ENCODE measurements at places on chromosomes 4 and X.

- peak; percentile 80 for DNase-seq
Observed at GRCh38 chr4:147362938-147363337, 118.0 kb upstream of the EDNRA start.

DNA sequence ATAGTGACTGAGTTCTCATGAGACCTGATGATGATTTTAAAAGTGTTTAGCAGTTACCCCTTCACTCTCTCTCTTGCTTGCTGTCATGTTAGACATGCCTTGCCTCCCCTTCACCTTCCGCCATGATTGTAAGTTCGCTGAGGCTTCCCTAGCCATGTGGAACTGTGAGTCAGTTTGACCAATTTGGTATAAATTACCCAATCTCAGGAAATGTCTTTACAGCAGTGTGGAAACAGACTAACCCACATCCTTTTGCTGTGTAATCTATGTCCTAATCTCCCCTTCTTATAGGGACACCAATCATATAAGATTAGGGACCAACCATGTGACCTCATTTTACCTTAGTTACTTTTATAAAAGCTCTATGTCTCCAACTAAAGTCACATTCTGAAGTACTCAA lies 677.8 kb downstream of the ADGRL3 start:
- DNase-seq: no peak

DNA sequence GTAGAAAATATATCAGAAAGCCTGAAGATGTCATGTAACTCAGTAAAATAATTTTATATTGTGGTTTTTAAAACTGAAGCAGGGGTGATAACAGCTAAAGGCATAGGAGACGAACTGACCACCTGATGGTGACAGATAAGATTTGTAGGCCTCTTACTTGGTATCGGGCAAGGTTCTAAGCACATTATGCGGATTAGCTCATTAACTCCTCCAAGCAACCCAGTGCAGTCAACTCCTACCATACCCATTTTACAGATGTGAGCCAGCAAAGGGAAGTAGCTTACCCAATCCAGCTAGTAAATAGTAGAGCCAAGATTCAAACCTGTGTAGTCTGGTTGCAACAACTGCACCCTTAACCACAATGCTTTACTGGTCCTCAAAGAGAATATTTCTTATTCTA lies 62.1 kb downstream of the CC2D2A start:
- no peak for DNase-seq

DNA sequence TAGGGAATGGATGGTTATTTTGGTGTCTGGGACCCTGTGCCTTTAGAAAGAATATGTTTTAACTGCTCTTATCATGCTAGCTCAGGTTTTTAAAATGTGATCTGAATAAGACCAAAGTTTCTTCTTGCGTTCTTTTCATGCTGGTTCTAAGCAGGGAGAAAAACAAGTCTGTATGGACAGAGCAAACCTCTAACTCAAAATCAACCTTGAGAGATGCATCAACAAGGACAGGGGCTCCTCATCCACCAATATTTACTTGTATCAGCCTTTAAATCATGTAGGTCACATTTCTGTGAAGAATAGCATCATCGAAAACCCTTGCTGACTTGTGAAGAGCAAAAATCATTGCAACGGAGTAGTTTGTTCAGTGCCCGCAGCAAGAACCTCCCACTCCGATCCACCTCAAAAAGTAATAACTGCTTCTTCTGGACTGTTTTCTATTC lies 1.2 kb downstream of the ATP10D start:
- DNase-seq: no peak

DNA sequence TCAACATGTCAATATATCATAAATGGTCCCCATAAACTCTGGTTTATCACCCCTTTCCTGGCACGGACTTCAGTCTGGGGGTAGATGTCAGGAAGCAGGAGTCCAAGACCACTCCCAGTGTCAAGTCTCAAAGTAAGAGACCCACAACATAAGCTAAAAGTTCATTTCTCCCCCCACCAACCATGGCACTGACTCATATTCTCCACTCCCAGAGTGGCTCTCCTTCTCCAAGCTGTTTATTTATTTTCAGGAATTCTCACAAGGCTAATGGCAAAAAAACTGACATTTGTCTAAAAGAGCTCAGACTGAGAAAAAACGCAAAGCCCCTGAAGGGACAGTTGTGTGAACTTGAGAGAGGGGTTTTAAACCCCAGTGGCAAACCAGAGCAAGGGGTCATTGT lies 217.0 kb downstream of the RAB28 start:
- no peak for DNase-seq

- peak; percentile 99 for DNase-seq
Observed at GRCh38 chr4:15451866-15452765, 17.6 kb upstream of the CC2D2A start.

GRCh38 chr4:153919667-153920066 lies 130.8 kb upstream of the SFRP2 start:
- DNase-seq: peak; percentile 60

DNA sequence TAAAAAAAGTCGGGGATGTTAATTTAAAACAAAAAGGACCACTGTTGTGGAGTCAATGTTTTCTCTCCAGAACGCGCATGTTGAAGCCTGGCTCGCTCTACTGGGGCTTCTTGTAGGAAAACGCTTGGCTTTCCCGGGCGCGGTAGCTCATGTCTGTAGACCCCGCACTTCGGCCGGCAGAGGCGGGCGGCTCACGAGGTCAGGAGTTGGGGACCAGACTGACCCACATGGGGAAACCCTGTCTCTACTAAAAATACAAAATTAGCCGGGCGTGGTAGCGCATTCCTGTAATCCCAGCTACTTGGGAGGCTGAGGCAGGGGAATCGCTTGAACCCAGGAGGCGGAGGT lies 15.6 kb downstream of the NELFA start:
- no peak for DNase-seq

- no peak for DNase-seq
Observed at GRCh38 chr4:82799006-82799881, 648 bp upstream of the SCD5 start.

DNA sequence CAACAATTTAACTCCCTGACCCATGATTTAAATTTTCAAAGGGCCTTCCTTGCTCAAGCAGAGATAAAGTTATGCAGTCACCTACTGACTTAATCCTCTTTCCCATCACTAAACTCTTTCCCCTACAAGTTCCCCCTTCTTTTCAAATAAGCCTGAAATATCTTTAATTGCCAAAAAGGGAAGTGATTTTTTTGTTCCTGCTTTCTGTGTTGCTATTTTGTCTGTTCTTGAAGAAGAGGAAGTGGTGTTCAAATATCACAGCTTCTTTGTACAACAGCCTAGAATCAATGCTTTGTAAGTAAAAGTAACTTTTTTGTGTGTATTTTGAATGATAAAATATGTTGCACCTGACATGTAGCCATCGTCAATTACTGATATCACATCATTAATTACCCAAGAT lies 595.9 kb downstream of the CENPC start:
- no peak for DNase-seq

- no peak for DNase-seq
Observed at GRCh38 chr4:38223782-38224236, 263.6 kb downstream of the PTTG2 start.

DNA sequence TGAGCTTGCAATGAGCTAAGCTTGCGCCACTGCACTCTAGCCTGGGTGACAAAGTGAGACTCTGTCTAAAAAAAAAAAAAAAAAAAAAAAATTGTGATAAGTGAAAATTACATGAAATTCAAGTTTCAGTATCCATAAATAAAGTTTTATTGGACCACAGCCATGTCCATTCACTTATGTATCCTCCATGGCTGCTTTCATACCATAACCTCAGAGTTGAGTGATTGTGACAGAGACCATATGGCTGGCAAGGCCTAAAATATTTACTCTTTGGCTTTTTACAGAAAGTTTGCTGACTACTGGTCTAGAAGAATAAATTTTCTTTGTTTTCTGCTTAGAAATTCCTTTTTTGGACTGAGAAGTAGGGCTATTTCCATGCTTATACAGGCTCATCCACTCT lies 11.8 kb upstream of the SHISA3 start:
- DNase-seq: no peak

- peak; percentile 13 for DNase-seq
Observed at GRCh38 chr4:189232274-189232673, 708.4 kb upstream of the FRG1 start.

GRCh38 chr4:136112116-136112515 lies 1420.2 kb downstream of the PCDH18 start:
- no peak for DNase-seq

GRCh38 chr4:2923668-2924173 lies 39.5 kb downstream of the NOP14 start:
- DNase-seq: no peak

GRCh38 chr4:102535398-102536082 lies 34.4 kb downstream of the NFKB1 start:
- DNase-seq: peak; percentile 62

- peak; percentile 18 for DNase-seq
Observed at GRCh38 chrX:126338916-126339315, 172.8 kb upstream of the DCAF12L2 start.

- no peak for DNase-seq
Observed at GRCh38 chrX:147749308-147749707, 162.4 kb upstream of the FMR1 start.

GRCh38 chr4:103499094-103499493 lies 220.7 kb downstream of the TACR3 start:
- DNase-seq: peak; percentile 45

DNA sequence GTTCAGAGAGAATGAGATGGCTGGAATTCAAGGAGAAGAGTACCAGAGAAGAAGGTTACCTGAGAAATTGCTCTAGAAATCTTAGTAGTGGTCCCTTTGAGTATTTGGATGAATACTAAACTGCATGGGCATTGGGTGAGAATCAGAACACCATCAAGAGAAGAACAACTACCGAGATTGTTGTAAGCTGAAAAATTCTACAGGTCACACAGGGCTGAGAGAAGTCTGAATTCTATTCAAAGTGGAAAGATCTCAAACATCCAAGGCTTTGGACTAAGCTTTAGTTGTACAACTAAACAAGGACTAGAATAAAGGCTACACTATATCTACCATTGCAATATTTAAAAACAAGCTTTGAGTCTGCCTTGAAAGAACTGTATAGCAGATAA lies 40.8 kb downstream of the LRBA start:
- DNase-seq: no peak

GRCh38 chr4:35105486-35105885 lies 1138.8 kb downstream of the ARAP2 start:
- DNase-seq: no peak

GRCh38 chrX:70264784-70265183 lies 3.4 kb upstream of the ARR3 start:
- no peak for DNase-seq

DNA sequence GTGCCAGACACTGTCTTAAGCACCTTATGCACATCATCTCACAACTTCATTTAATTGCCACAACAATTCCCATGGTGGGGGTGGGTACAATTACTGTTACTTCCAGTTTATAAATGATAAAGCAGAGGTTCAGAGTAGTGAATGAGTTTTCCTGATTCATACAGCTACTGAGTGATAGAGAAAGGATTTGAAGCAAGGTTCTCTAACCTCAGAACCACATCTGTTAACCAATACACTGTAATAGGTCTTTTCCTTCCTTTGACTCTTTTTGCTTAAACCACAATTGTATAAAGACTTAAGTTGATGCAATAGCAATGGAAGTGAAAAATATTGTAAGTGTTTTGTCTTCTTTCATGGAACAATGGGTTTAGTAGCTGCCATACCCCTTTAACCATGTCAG lies 43.5 kb upstream of the PAK3 start:
- peak; percentile 1 for DNase-seq

- DNase-seq: peak; percentile 42
Observed at GRCh38 chr4:108891896-108892590, 129.2 kb upstream of the ETNPPL start.

GRCh38 chr4:1360423-1361283 lies 13.6 kb downstream of the UVSSA start:
- peak; percentile 64 for DNase-seq

- DNase-seq: no peak
Observed at GRCh38 chrX:37846141-37846540, 1.2 kb downstream of the DYNLT3 start.

GRCh38 chr4:78369679-78370078 lies 181.9 kb upstream of the ANXA3 start:
- peak; percentile 72 for DNase-seq

- peak; percentile 57 for DNase-seq
Observed at GRCh38 chr4:28233724-28234123, 1373.1 kb downstream of the STIM2 start.

DNA sequence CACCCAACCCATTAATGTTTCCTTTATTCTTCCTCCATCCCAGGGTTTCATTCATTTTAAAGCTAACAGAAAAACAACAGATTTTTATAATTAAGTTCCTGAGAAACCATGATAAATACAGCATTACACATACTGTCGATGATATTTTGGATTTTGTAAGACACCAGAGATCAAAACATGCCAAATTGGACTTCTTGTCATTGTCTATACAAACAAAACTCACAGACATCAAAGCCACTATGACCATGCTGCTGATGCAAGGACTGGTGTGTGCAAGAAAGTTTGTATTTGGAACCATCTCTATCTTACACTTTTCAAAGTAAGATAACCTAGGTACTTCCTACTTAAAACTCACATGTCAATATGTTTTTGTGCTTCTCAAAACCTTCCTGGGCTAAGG lies 294.0 kb upstream of the UGT8 start:
- no peak for DNase-seq

GRCh38 chr4:55615008-55615407 lies 21.1 kb downstream of the NMU start:
- DNase-seq: no peak

- peak; percentile 10 for DNase-seq
Observed at GRCh38 chr4:144740316-144740715, 94.4 kb downstream of the HHIP start.

Measured in fibroblast of upper back skin (primary cell).